ENCODE measurements at places on chromosomes 16 and 17.
A peak's percentile ranks its signal among the peaks of the same experiment; 100 is the strongest.

- DNase-seq: peak; percentile 18
Measured at GRCh38 chr17:9334536-9335446, 240.8 kb downstream of the STX8 start.

- no peak for DNase-seq
Measured at GRCh38 chr17:73591296-73592078, 52.8 kb downstream of the SDK2 start.

GRCh38 chr16:80610481-80611156 is 69.8 kb downstream of the DYNLRB2 start:
- DNase-seq: no peak

GRCh38 chr17:44176257-44176656 is 5.8 kb downstream of the ASB16 start:
- no peak for DNase-seq

GRCh38 chr17:69147460-69147859 is 5.8 kb upstream of the ABCA6 start:
- DNase-seq: no peak

- DNase-seq: peak; percentile 62
Measured at GRCh38 chr17:77619851-77620250, 338.7 kb upstream of the TNRC6C start.
